Endodermal cell (in vitro differentiated cells): ENCODE measurements at places on chromosomes 5 and 9. TPM values are rescaled to one million over a fixed set of nuclear protein-coding genes. Genes with fewer than 3 reads are reported as not detected.

Gene SLC6A19
- total RNA-seq = 0.15 and 0.16 TPM in 2 replicates

GRCh38 chr9:1759009-1759408 lies 256.1 kb upstream of the SMARCA2 start:
- DNase-seq = no peak

- no peak for DNase-seq
Observed at GRCh38 chr9:89937051-89937450, 332.2 kb downstream of the GADD45G start.

Gene TXNDC8
- total RNA-seq = not detected in 3 replicates
